NCI-H524 (cell line): ENCODE measurements at places on chromosomes 4 and X.

DNA sequence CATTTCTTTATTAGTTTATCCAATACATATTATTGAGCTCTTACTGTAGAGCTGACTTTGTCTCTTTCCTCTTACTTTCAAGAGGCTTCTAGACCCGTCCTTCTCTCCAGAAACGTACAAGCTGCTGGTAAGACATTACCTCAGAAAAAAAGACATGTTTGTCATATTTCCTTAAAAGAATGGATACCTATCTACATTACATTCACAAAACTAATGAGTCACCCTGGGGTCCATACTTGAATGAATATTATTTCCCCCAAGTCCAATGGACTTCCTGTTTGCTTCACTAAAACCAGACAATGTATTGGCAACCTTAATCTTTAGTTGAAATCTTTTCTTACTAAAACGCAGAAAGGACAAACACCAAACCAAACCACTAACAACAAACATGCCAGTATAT lies 176.5 kb upstream of the CLNK start:
- no peak for DNase-seq

- no peak for DNase-seq
These were observed 138.4 kb downstream of the LDB2 start for GRCh38 chr4:16759931-16760582.

DNA sequence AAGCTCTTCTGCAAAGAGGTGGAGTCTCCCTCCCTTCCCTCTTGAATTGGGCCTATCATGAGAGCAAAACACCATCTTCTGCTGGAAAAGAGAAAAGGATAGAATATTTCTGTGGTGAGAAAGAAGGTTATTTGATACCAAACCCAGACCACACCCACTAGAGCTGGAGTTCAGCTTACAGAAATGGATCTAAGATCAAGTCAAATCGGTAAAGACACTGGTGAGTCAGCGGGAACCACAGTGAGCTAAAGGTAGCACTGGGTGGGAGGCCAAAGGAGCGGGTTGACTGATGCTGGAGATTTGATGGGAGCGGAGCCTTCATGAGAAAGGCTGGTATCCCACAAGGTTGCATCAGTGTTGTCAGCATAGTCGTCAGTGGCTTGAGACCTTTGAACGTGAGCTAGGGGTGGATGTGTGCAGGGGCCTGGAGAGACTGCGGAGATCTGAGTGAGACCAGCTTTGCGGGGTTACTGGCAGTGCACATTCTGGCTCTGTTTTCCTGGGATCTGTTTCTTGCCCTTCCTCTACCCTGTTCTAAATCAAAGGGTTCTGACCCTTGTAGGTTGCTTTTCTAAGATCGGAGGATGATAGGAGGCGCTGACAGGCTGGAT lies 106.4 kb upstream of the SCOC start:
- no peak for DNase-seq

DNA sequence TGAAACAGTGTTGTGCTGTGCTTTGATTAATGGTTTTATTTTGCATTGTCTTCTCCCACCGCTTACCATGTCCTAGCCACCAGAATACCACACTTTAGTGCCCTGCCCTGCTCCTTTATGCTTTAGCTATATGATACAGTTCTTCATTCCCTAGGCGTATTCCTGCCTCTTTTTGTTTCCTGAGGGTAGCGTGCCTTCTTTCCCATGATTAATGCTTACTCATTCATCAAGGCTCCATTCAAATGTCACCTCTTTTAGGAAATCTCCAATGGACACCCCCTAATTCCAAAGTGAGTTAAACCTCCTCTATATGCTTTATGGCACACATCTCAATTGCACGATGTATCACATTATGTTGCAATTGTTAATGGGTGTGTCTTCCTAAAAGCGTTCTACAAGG lies 46.3 kb downstream of the SPANXD start:
- no peak for DNase-seq

DNA sequence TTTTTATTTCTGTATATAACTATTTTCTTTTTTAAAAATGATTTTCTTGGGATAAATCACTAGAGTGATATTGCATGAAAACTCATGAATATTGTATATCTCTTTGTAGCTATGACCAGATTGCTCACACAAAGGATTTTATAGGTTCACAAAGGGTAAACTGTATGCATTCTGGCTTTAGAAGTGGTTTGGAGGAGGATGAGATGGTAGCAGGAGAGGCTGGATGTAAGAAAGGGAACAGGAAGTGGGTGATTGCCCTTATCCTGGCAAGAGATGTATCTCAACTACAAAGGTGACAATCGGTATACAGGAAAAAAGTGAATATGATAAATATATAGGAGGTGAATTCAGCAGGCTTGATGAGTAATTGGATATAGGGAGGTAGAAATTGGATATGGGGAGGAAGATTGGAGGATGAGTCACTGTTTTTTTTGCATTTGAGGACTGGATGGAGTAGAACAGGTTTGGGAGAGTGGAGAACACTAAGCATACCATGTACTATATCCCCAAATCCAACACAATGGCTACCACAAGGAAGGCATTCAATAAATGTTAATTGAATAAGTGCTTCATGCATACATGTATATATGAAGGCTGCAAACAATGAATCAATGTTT lies 9.9 kb downstream of the FGG start:
- no peak for DNase-seq

DNA sequence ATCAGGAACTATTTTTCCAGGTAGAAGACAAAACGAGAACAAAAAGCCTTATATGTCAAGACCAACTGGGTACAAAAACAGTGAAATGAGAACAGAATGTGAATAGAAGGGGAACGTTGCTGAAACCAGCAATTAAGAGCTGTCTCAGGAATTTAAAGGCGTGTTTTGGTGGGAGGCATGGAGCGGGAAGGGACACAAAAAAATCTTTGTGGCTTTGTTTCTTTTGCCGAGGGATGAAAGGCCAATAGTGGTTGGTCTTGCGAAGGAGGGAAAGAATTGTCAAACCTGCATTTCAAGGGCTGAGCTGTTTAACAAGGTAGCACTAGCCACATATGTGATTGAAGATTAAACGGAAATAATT lies 103.8 kb downstream of the USP46 start:
- DNase-seq, result no peak
